ENCODE measurements at places on chromosomes 11 and 22.
A peak's percentile ranks its signal among the peaks of the same experiment; 100 is the strongest.

GRCh38 chr11:65899356-65900124 is 648 bp downstream of the FOSL1 start:
- no peak overlapping the region for H3K27ac ChIP-seq
- peak overlapping the region; percentile 35 for H3K4me3 ChIP-seq
- no peaks in the 10 kb centered on the region for H3K4me1 ChIP-seq
- DNase-seq, result peak; percentile 75
- H3K36me3 ChIP-seq, result no peaks in the 10 kb centered on the region

- no peak for DNase-seq
- no peaks in the 10 kb centered on the region for H3K27me3 ChIP-seq
- H3K27ac ChIP-seq, result no peak overlapping the region
- H3K4me1 ChIP-seq, result no peaks in the 10 kb centered on the region
- H3K4me3 ChIP-seq, result no peak overlapping the region
- H3K36me3 ChIP-seq, result no peaks in the 10 kb centered on the region
Observed at GRCh38 chr11:111039982-111040381, 205.5 kb upstream of the POU2AF2 start.

GRCh38 chr11:80822308-80822707 is 1381.5 kb upstream of the TENM4 start:
- H3K27me3 ChIP-seq, result no peaks in the 10 kb centered on the region
- no peak overlapping the region for H3K27ac ChIP-seq
- DNase-seq, result no peak
- H3K4me1 ChIP-seq, result no peaks in the 10 kb centered on the region

DNA sequence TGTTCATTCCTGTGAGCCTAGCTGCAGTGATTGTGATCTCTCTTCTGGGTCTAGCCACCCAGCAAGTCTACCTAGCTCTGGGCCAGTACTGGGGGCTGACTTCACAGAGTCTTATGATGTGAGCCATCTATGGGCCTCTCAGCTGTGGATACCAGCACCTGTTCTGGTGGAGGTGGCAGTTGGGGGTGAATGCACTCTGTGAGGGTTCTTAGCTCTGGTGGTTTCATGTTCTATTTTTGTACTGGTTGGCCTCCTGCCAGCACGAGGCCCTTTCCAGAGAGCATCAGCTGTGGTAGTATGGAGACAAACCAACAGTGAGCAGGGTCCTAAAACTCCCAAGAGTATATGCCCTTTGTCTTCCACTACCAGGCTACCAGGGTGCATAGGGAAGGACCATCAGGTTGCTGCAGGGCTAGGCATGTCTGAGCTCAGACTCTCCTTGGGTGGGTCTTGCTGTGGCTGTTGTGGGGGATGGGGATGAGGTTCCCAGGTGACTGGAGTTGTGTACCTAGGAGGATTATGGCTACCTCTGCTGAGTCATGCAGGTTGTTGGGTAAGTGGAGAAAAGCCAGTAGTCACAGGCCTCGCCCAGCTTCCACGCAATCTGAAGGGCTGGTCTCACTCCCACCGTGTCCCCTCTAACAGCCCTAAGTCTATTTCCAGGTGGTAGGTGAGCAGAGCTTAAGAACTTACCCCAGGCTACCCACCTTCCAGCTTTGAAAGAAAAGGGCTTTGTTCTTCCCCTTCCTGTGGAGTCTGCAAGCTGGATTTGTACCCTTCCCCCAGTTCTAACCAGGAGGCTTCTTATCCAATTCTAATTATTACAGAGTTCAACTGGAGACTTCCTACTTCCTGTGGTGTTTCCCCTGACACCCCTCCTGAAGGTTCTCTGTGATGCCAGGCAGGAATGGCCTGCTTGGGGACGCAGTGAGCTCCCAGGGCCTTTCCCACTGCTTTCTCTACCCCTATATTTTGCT is 250.7 kb downstream of the LUZP2 start:
- no peaks in the 10 kb centered on the region for H3K4me1 ChIP-seq
- no peak overlapping the region for H3K4me3 ChIP-seq
- H3K27ac ChIP-seq, result no peak overlapping the region
- H3K27me3 ChIP-seq, result no peaks in the 10 kb centered on the region

GRCh38 chr11:130213143-130213978 is 53.8 kb downstream of the ST14 start:
- no peaks in the 10 kb centered on the region for H3K36me3 ChIP-seq
- no peak overlapping the region for H3K27ac ChIP-seq
- peak; percentile 35 for DNase-seq
- H3K4me3 ChIP-seq, result no peak overlapping the region
- no peaks in the 10 kb centered on the region for H3K27me3 ChIP-seq

DNA sequence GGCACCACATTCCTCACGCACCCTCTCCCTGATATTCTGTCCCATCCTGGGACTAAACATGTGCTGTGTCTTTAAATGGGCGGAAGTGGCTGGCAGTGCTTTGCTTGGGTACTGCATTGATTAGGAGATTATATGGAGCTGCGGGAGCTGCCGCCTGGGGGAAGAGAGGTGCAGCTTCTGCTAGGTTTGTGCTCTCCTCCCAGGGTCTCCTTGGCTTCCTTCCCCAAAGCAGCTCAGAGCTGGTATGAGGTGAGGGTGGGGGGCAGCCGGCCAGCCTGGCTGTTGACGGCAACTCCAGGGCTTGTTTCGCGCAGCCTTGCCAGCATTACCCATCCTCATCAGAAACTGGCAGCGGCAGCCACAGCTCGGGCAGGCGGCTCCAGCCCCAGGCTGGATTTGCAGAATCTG is 95.4 kb downstream of the GRAMD1B start:
- no peak overlapping the region for H3K4me3 ChIP-seq
- H3K27me3 ChIP-seq, result no peaks in the 10 kb centered on the region
- DNase-seq, result no peak
- H3K36me3 ChIP-seq, result no peaks in the 10 kb centered on the region

DNA sequence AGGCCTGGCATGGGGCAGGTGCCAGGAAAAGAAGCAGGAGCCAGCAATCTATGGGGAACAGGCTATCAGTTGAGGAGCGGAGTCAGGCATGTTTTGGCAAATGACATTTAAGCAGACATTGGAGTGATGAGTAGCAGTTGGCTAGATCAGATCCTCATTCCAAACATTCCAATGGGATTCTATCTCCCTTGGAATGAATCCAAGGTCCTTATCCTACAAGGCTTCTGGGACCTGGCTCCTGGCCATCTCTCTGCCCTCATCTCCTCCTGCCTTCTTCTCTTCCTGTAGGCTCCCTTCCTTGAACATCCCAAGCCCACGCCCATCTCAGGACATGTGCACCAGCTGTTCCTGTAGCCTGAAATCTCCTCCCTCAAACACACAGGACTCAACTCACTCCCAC is 1074.5 kb downstream of the TBC1D22A start:
- no peaks in the 10 kb centered on the region for H3K4me1 ChIP-seq
- no peaks in the 10 kb centered on the region for H3K27me3 ChIP-seq
- no peak overlapping the region for H3K27ac ChIP-seq
- no peak for DNase-seq
- no peaks in the 10 kb centered on the region for H3K36me3 ChIP-seq
- H3K4me3 ChIP-seq, result no peak overlapping the region

DNA sequence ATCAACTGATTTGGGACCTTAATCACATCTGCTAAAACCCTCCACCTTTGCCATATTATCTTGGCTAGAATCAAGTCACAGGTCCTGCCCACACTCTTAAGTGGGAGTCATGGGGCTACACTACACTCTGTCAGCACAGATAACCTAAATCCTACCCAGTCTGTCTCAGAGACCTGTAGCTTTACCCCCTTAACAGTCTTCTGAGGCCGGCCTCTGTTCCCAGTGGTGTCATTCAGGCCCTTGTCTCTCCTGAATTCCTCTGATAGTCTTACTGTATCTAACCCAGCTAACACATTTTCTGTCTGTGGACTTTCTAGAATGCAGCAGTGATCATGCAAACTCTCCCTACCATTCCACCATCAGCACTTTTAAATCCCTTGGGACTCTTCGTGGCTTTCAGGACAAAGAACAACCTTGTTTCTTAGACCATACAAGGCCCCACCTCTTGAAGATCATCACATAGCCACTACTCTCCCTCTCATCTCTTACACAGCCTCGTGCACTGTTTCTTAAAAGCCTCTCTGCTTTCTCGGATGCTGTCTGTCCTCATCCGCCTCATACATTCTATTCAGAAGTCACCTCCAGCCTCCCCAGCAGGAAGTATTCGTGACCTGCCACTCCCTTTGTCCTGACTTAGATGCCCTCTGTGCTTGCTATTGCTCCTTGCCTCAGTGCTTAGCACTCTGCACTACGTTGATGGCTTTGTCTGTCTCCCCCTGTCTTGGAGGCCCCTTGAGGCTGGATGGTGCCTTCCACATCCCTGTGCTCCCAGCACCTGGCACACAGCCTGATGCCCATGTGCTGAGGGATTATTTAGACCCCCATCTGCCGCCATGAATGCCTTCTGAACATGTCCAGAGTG is 57.9 kb downstream of the PANX1 start:
- DNase-seq, result no peak
- no peak overlapping the region for H3K4me3 ChIP-seq
- H3K36me3 ChIP-seq, result peaks cover 5% of the 10 kb centered on the region
- H3K4me1 ChIP-seq, result no peaks in the 10 kb centered on the region
- no peak overlapping the region for H3K27ac ChIP-seq

DNA sequence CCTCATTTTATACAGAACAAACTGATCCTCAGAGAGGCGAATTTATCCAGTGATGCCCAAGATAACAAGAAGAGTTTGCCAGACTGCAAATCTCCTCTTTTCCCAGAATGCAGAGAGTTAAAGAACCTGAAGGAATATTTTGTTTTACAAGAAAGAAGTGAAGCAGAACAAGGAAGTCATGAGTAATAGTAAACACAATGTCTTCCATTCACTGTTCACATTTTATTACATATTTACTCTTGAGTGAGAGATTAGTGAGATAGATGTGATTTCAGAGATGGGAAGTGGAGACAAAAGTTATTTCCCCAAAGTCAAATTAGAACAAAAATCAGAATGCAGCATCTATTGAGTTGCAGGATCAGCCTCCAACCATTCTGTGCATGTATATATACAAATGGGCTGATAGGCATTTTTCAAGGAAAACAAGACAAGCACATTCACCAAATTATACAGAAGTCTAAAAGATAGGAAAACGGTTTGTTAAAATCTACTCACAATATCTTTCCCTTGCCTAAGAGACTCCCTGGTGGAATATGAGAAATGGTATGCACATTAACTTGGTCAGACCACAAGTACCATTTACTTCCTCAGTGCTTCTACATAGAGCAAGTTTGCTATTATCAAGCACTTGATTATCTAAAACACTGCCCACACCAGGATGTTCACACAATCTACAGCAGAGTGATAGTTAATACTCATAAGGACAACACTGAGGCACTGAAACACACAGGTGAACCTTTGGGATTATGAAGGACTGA is 12.0 kb downstream of the GUCY1A2 start:
- H3K4me3 ChIP-seq, result no peak overlapping the region
- no peaks in the 10 kb centered on the region for H3K4me1 ChIP-seq
- no peak overlapping the region for H3K27ac ChIP-seq
- no peaks in the 10 kb centered on the region for H3K27me3 ChIP-seq
- DNase-seq, result no peak

DNA sequence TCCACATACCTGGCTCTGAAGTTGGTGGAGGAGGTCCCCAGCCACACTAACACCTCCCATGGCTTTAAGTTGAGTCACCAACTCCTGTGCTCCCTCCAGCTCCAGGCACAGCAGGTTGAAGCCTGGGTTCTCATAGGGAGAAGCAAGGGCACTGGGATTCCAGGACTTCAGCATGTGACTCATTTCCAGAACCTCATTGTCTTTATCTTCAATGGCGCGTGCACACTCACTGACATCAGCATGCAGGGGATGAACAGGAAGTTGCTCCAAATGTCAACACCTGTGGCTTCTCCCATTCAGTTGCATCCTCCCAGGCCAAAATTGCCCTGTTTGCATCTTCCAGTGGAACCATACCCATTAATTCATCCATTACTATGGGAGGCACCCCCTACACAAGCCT is 5.8 kb upstream of the UBQLNL start:
- DNase-seq, result no peak
- no peaks in the 10 kb centered on the region for H3K4me1 ChIP-seq
- H3K27ac ChIP-seq, result no peak overlapping the region
- H3K4me3 ChIP-seq, result no peak overlapping the region
- no peaks in the 10 kb centered on the region for H3K27me3 ChIP-seq

All from cardiac muscle cell (in vitro differentiated cells and primary cell).